ENCODE measurements at places on chromosomes 12 and 14.

DNA sequence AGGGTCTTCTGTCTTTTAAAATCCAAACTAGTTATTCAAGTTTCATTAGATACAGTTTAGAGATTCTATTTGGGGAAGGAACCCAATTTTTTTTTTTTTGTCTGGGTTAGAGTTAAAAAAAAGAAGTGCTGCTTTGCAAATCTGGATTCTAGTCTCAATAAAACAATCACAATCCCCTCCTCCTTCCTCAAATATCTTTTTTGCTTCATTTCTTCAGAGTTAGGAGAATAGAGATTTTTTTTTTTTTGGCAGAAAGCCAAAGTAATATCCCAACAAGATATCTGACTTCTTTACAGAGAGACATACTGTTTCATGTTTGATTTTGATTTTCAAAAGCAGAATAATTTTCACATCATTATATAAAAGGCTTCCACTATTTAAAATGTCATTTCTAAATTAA lies 201.9 kb downstream of the FOXN3 start:
- no peak for DNase-seq

- DNase-seq: no peak
These were observed 125.9 kb upstream of the ATF1 start for GRCh38 chr12:50637870-50638481.

DNA sequence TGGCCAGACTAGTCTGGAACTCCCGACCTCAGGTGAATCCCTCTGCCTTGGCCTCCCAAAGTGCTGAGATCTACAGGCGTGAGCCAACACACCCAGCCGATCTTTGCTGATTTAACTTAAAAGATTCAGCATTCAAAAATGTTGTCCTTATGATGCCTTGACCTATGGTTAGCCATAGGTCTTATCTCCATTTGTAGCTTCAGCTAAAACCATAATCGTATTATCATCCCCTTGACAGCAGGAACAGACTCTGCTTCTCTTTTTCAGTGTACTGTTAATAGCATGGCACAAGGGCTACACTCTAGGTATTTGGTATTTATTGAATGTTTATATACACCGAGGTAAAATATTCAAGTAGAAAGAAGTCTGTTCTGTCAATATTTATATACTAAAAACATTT lies 15.3 kb downstream of the CCDC62 start:
- DNase-seq: no peak

DNA sequence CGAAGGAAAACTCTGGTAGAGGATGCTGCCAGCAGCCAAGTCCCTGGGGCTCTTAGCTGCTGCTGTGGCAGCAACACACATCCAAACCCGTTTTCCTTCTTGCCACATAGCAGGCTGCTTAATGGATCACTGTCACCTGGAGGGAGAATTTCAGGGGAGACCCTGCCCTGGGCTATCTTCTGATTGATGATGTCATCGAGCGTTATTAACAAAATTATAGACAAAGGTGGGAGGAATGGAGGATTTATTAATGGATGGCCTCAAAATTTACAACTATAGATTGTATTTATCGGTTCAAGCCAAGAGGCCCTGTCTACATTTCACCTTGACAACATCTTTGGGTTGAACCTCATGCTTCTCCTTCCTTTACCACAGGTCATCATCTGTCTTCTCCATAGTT lies 120.8 kb upstream of the PZP start:
- no peak for DNase-seq

GRCh38 chr12:86091681-86092080 lies 164.5 kb downstream of the MGAT4C start:
- DNase-seq: no peak

DNA sequence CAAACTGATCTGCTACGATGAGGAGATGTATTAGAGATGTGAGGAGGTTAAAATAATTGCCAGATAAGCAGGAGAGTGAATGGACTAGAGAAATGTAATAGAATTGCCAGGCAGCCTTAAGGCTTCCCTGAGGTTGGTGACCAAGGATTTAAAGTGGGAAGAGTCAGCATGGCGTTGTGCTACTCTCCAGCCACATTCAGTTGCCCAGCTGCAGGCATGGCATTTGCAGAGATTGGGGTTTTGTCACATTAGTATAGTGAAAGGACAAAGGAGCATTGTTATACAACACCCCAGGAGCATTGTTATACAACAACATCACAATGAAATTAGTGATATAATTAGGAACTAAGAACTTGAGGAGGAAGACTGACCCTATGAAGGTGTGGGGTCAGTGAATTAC lies 31.7 kb downstream of the MARK3 start:
- no peak for DNase-seq

- no peak for DNase-seq
These were observed 204.3 kb downstream of the KIF26A start for GRCh38 chr14:104342435-104343293.

GRCh38 chr14:57029620-57030253 lies 219.5 kb upstream of the OTX2 start:
- DNase-seq: no peak

- no peak for DNase-seq
These were observed 188.1 kb downstream of the BCAT1 start for GRCh38 chr12:24760606-24761378.

GRCh38 chr12:121144416-121144914 lies 11.8 kb downstream of the P2RX7 start:
- DNase-seq: no peak

- DNase-seq: no peak
These were observed 399 bp downstream of the NCAPD2 start for GRCh38 chr12:6494258-6494743.

- DNase-seq: no peak
These were observed 112.6 kb downstream of the PRIMA1 start for GRCh38 chr14:93675651-93676050.

- no peak for DNase-seq
These were observed 194.3 kb downstream of the DACT1 start for GRCh38 chr14:58832095-58832521.

GRCh38 chr12:3276226-3276625 lies 199.0 kb downstream of the TSPAN9 start:
- DNase-seq: no peak

DNA sequence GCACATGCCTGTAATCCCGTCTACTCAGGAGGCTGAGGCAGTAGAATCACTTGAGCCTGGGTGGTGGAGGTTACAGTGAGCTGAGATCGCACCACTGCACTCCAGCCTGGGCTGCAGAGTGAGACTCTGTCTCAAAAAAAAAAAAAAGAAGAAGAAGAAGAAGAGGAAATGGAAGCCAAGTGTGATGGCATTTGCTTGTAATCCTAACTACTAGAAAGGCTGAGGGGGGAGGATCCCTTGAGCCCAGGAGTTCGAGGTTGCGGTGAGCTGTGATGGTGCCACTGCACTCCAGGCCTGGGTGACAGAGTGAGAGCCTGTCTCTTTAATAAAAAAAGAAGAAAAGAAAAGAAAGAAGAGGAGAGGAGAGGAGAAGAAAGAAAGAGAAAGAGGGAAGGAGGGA lies 52.1 kb downstream of the LGMN start:
- no peak for DNase-seq

DNA sequence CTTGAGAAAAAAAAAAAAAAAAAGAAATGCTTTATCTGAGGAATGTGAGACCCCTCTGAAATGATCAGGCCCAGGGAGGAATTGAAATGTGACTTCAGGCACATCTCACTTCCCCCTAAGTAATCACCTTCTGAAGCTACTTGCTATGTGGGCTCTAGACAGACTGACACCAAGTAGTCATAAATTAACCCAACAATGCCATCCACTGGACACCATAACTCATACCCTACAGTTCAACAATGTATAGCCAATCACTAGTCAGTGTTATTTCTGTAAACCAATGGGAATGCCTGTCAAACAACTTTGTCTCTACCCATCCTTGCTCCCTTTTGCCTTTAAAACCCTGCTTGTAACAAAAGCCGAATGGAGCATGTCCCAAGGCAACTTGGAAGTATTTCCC lies 182.7 kb upstream of the TMPO start:
- DNase-seq: no peak

- no peak for DNase-seq
These were observed 102.0 kb downstream of the DICER1 start for GRCh38 chr14:95055318-95055717.

DNA sequence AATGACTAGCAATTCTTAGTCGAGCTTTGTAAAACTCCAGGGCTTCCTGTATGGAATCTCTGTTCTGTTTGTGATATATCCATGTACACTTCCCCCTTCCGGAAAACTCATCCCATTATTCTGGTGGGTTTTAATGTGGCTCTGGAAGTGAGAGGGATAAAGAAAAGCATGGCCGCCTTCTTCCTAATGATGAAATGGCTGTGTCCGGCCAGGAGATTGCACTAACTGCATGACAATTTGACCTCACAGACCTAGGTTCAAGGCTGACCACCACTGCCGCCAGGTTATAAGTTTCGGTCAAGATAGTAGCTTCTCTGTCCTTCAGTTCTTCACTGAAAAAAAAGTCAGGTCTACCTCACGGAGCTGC lies 41.0 kb upstream of the NPAS3 start:
- DNase-seq: no peak

DNA sequence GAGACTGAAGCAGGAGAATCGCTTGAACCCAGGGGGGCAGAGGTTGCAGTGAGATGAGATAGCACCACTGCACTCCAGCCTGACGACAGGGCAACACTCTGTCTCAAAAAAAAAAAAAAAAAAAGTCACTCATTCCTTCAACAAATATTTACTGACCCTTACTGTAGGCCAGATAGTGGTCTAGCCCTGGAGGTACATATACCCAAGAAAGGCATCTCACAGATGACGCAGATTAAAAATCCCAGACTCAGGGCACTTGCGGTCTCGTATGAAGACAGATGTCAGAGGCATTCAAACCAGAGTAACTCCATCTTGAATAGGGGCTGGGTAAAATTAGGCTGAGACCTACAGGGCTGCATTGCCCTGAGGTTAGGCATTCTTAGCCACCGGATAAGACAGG lies 44.8 kb downstream of the CLMN start:
- no peak for DNase-seq

DNA sequence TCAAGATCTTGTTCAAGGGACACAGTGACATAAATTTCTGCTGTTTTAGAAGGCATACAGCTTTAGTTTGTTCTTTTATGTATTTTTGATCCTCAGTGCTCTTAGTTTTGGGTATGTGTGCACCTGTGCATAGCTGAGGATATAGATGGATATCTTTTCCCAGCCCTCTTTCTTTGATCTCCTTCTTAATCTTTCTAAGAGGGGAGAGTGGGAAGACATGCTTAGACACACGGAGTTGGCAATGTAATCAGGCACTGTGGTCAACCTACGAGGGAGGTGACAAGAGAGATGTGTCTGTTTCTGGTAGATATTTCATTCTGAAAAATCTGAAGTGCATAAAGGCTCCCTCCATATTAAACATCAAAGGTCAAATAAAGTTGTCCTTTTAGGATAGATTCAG lies 340.6 kb downstream of the TMEM132D start:
- no peak for DNase-seq

Measured in activated CD8-positive, alpha-beta memory T cell treated with anti-CD3 and anti-CD28 coated beads for 1 hour (primary cell).